ENCODE measurements at places on chromosomes 2 and 18. TPM values are rescaled to one million over a fixed set of nuclear protein-coding genes. Genes with fewer than 3 reads are reported as not detected.

RAB17 gene
- total RNA-seq, result not detected

GRCh38 chr2:150119819-150120218, 367.6 kb downstream of the RND3 start:
- no peak overlapping the region for H3K27ac ChIP-seq
- DNase-seq, result no peak
- H3K36me3 ChIP-seq, result no peaks in the 10 kb centered on the region
- peaks cover 20% of the 10 kb centered on the region for H3K4me1 ChIP-seq
- peak overlapping the region; percentile 74 for H3K4me3 ChIP-seq
- no peaks in the 10 kb centered on the region for H3K27me3 ChIP-seq

DNA sequence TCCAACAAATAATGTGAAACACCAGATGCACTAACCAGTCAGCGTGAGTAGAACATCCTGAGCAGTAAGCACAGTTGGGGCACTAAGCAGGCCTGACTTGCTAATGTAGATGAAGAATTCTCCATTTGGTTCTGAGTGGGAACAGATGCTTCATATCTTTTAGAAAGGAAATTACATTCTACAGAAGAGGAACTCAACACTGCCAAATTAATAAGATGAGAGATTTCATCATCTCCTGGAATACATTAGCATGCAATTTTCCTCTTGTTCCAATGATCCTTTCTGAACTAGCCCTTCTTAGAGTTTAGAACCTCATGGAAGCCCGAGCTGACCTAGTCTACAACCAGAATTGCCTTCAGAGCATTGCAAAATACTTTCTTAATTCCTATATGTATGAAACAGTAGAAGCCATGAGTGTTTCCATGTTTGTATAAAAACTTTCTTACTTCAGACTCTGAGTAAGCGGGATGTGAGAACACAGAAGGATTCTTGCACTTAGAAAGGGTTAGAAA, 34.8 kb downstream of the COL5A2 start:
- H3K4me1 ChIP-seq, result peaks cover 12% of the 10 kb centered on the region
- peaks cover 3% of the 10 kb centered on the region for H3K36me3 ChIP-seq

DNA sequence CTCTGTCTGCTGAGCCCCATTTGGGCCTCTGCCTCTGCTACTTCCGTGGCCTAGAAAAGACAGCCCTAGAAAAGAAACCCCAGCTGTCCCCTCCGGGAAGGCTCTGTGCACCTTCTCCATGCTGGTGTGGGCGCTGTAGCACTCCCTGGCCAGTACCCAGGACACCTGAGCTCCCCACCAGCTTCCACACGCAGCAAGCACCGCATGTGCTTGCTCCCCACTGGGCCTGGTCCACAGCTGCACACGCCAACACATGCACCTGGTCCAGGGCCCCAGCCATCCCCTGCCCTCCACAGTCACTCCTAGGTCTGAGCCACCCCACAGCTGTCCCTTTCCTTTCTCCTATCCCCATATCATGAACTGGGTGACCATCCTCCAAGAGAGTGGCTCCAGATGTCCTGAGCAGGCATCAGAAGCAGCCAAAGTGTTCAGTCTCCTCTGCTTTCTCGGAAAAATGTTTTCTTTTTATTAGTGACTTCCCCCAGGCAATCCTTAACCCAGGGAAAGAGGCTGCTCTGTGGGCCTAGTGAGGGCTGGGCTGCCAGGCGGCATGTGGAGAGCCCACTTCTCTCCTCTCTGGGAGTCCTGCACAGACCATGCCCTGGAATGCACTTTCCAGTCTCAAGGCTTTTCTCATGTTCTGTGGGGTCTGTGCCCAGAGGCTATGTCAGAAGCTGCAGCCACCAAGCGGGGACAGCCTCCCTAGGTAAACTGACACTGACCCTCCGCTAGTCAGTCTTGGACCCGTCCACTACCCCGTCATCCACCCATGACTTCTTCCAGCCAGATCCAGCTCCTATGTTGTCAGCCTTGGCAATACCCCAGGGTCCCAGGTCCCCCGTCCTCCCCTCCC, 133.7 kb downstream of the KLHL29 start:
- DNase-seq, result no peak
- H3K27ac ChIP-seq, result peak overlapping the region; percentile 81
- no peaks in the 10 kb centered on the region for H3K36me3 ChIP-seq
- H3K4me1 ChIP-seq, result peaks cover 51% of the 10 kb centered on the region
- peak overlapping the region; percentile 29 for H3K4me3 ChIP-seq

DNA sequence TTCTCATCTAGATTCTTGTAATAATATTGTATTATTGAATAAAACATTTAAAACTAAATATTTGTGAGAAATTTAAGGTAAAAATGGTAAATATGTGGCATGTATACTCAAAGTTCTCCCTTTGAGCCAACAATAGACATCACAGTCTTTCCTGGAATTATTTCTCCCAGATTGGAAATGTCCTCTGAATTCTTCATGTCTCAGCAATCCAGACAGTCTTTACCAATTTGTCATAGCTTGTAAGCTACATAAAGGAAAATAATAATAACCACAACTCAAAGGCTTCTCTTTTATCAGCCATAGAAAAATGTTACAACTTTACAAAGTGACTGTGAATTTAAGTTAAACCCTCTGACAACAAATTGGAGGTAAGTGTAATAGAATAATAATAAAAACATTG, 784.9 kb downstream of the EPHA4 start:
- no peak for DNase-seq
- no peak overlapping the region for H3K27ac ChIP-seq
- no peaks in the 10 kb centered on the region for H3K27me3 ChIP-seq
- H3K36me3 ChIP-seq, result peaks cover 2% of the 10 kb centered on the region
- no peaks in the 10 kb centered on the region for H3K4me1 ChIP-seq
- H3K4me3 ChIP-seq, result no peak overlapping the region

DNA sequence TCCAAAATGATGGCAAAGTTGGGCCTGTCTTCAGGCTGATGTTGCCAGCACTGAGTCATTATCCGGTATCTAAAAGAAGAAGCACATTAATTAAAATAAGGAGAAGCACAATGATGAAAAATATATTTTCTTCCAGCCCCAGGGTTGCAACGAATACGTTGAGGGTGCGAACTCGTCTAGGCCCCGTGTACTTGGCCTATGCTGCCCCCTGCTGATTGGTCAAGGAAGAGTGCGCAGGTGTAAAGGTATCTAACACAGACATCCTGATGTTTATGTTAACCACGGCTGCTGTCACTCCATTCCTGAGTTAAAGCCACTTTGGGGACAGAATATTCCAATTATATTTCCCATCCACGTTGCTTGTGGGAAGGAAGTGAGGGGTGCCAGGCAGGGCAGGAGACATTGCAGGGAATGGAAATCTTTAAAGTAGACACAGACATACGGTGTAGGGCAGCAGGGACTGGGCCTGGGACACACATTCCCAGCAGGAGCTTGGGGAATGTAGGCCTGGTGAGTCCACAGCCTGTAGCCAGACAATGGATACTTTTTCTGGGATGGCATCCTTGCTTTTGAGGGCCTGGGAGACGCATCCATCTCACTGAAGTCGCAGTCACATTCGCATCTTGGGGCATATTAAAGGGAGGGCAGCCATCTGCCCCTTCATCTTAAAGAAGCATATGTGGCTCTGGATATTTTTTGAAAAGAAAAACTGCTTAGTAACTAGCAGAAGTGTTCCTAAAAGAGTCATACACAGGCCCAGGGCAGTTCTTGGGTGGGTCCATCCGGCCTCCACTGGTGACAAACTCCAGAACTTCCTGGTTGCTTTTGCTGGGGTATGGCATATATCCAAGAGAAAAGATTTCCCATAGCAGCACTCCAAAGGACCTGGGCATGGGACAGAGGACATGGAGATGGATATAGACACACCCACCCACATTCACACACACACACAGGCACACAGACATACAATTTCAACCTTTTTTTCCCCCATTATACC, 81.9 kb downstream of the CLIP4 start:
- no peaks in the 10 kb centered on the region for H3K4me1 ChIP-seq
- H3K4me3 ChIP-seq, result no peak overlapping the region
- no peaks in the 10 kb centered on the region for H3K27me3 ChIP-seq
- DNase-seq, result peak; percentile 79
- no peak overlapping the region for H3K27ac ChIP-seq

DNA sequence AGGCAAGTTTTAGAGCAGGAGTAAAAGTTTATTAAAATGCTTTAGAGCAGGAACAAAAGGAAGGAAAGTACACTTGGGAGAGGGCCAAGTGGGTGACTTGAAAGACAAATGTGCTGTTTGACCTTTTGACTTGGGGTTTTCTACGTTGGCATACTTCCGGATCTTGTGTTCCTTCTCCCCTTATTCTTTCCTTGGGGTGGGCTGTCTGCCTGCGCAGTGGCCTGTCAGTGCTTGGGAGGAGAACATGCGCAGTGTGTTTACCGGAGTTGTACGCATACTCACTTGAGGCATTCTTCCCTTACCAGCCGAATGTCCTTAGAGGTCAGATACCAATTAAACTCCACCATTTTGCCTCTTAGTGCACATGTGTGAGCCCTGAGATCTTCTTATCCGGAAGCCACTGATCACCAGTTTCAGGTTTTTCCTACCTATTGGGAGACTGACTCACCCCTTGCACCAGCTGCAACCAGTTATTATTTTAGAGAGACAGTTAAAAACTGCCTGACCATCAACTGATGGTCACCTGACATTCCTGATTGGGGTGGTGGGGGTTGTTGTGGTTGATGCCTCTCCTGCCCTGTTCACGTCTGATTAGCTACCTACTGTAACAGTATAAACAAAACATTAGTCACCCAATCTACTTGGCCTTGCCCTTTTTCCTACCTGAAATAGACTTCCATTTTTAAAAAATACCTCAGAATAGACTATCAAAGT, 67.5 kb downstream of the NYAP2 start:
- H3K4me1 ChIP-seq, result peaks cover 14% of the 10 kb centered on the region
- H3K4me3 ChIP-seq, result no peak overlapping the region
- no peak overlapping the region for H3K27ac ChIP-seq
- no peaks in the 10 kb centered on the region for H3K36me3 ChIP-seq

DNA sequence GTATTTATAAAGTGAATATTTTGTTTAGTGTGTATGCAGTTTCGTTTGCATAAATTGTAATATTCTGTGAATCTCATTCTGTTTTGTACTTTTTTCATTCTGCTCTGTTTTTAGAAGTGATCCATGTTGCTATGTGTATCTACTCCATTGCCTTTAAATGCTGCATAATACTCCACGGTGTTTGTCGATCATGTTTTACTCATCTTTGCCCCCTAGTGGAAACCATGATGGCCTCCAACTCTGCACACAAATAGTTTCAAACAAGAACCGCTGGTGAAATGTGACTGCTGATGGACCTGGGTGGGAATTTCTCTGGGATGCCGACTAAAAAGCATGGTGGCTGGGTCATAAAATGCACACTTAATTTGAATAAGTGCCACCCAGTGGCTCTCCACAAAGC, 32.0 kb upstream of the SKOR2 start:
- H3K36me3 ChIP-seq, result no peaks in the 10 kb centered on the region
- H3K27ac ChIP-seq, result no peak overlapping the region
- no peak for DNase-seq
- peaks cover 5% of the 10 kb centered on the region for H3K4me1 ChIP-seq
- peaks cover 64% of the 10 kb centered on the region for H3K27me3 ChIP-seq
